ENCODE measurements at places on chromosomes 16 and 17. TPM values are rescaled to one million over a fixed set of nuclear protein-coding genes. Genes with fewer than 3 reads are reported as not detected.

DNA sequence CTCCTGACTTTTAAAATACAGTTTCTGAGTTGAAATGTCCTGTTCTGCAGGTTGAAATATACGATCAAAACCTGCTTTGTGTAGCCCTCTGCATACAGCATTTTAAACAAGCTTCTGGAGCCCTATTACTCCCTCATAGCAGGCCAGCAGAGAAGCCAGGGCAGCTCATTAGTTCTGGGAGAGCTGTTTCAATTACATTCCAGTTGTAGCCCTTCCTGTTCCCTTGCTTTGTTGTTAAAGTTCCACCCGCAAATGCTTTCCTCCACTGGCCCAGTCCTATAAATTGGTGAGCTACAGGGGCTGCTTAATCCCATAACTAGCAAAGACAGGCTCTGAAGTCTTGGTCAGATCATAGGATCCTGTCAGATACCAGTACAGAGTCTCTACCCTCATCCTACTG lies 162.5 kb downstream of the SLC39A11 start:
- DNase-seq, result no peak

DNA sequence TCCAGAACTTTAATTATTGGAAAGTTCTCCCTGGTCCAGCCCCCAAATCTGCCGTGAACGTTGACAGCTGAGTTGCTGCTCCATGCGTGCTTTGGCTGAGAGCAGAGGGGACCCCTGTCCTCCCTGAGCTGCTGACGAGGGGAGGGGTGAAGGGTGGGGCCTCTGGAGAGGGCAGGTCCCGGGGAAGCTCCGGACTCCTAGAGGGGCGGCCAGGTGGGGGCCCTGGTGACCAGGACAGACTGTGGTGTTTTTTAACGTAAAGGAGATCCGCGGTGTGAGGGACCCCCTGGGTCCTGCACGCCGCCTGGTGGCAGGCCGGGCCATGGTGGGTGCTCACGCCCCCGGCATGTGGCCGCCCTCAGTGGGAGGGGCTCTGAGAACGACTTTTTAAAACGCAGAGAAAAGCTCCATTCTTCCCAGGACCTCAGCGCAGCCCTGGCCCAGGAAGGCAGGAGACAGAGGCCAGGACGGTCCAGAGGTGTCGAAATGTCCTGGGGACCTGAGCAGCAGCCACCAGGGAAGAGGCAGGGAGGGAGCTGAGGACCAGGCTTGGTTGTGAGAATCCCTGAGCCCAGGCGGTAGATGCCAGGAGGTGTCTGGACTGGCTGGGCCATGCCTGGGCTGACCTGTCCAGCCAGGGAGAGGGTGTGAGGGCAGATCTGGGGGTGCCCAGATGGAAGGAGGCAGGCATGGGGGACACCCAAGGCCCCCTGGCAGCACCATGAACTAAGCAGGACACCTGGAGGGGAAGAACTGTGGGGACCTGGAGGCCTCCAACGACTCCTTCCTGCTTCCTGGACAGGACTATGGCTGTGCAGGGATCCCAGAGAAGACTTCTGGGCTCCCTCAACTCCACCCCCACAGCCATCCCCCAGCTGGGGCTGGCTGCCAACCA lies at the start of gene MC1R:
Gene MC1R, plus strand, starts transcription at position 410 of the 895 bp plus-strand sequence. Its CDS starts 397 bp downstream, at position 807.
- no peak for DNase-seq

MEFV gene
- 0.47 TPM for polyA plus RNA-seq

NSRP1 gene
- 33.4 TPM for polyA plus RNA-seq

NOTUM gene
- 29.6 TPM for polyA plus RNA-seq

DNA sequence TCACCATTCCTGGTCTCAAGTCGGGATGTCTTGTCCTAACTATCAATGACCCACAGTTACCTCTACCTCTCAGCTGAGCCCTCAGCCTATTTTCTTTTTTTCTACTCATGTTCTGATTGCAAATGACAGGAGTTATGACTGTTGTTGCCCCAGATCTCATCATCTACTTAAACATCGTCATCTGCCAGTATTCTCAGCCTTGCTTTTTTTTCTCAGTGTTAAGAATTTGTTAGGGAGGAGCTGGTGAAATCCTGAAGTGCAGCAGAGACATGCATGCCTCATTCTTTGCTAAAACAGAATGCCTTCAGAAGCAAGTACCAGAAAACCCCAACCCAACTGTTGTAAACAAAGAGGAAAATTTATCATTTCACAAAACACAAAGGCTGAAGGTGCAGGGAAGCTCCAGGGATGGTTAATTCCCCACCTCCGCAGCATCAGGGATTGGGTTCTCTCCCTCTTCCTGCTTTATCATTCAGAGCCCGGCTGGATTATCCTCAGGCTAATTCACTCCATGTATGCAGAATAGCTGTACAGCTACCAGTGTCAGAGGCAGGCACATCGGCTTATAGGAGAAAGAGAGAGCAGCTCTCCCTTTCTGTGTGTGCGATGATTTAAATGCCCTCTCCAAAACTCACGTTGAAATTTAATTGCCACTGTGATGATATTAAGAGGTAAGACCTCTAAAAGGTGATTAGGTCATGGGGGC lies 540.8 kb upstream of the HSBP1 start:
- no peak for DNase-seq

DNA sequence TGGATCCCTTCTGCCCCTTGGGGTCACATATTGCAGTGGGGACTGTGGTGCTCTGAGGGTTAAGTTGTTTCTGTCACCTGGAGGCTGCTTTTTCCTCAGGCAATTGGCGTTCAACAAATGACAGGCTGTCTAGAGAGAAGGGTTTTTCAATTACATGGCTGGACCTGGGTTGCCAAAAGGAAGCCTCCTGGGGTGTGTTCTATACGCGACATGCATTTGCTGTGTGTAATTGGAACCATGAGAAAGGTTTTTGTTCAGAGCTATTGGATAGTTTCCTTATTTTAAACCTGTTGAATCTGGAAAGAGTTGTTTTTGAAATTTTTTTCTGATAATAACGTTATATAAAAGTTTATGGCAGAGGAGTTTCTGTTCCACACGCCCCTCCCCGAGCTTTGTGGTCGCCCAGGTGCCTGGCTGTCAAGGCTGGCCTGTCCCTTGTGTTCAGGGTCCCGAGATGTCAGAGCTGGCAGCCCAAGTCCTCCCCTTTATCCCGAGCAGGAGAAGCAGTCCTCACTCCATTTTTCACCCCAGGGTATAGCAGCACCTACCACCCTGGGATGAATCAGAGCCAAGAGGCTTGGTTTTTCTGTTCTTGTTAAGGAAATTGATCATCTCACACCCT lies 26.1 kb upstream of the ZNF750 start:
- DNase-seq, result no peak

DNA sequence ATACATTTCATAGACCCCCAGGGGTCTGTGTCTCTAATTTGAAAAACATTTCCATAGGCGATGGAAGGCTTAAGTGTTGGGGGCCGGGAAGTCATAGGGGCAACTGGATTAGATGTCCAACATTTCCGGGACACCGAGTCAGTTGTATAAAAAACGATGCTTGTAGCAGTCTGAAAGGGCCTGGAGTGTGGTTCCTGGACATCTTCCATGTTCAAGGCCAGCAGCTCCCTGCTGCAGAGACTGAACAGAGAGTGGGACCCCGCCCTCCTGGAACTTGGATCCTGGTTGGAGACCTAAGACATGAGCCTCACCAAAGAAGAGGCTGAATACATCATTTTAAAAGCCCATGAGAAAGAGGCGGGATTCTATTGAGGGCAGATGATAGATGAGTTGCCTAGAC lies 82.0 kb upstream of the ZNF423 start:
- no peak for DNase-seq

GRAPL gene
- 6.1 TPM for polyA plus RNA-seq

CMTM2 gene
- polyA plus RNA-seq, result 0.62 TPM

- DNase-seq, result no peak
These were observed 4.1 kb upstream of the PITPNA start for GRCh38 chr17:1566505-1567199.

DNA sequence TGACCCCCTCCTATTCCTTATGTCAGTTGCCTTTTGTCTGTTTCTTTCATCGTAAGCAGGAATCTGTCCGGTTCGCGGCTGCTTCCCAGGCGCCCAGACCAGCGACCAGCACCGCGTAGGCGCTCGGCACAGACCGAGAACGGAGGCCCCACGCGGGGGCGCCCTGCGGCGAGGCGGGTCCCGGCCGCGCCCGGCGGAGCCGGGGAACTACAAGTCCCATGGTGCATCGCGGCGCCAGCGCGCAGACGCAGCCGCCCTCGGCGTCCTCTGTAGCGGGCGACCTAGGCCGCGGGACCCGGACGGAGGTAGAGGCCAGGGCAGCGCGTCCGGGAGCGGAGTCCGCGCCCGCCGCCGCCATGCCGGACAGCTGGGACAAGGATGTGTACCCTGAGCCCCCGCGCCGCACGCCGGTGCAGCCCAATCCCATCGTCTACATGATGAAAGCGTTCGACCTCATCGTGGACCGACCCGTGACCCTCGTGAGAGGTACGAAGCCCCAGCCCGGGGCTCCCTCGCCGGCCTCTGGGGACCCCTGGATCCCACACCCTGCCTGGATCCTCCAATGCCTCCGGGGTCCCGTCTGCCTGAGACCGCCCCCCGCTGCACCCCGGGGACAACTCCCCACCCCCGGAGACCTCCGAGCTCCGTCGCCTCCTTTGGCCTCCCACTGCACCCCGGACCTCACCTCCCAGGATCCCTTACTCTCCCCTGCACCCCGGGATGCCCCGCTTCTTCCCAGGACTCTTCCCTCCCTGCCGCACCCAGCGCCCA lies at the start of gene NDUFB10:
Gene NDUFB10, plus strand, starts transcription at position 270 of the 771 bp plus-strand sequence. Its CDS starts 87 bp downstream, at position 357.
- DNase-seq, result peak; percentile 90

- no peak for DNase-seq
These were observed 5.8 kb upstream of the MED13 start for GRCh38 chr17:62070900-62071299.

CDK5R1 gene
- 3.0 TPM for polyA plus RNA-seq

DNA sequence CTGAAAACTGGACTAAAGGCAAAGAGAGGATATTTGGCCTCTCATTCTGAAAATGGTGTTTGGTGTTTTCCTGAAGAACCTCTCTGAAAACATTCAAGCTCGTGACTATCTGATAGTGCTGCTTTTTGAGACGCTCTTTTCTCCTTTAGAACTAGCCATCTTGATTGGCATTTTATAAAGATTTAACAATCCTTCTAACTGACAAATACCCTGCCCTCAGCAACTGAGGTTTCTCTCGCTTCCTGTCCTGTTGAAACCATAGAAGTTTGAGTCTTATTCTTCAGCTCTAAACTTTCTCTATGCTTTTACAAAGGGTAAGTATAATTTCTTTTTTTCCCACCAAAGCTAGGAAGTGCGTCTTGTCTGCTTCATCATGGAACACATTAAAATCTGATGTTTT lies 13.3 kb downstream of the CNEP1R1 start:
- DNase-seq, result no peak

GRCh38 chr17:80990921-80991644 lies 558 bp upstream of the CHMP6 start:
- no peak for DNase-seq

CHD9NB gene
- 7.9 TPM for polyA plus RNA-seq

DNA sequence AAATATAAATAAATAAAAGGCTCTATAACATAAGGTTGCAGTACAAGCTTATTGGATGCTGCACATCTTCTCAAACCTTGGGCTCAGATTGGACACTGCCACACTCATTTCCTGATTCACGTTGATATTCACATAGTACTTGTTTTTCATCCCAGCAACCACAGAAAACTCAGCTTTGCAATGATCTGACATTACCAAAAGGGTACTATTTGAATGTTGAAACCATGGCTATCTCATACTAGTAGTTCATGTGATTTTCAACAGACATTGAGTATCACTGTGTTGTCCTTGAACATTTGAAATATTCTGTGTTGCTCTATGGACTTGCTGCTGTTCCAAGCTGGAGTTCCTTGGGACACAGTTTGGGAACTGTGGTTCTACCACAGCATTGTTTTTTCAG lies 14.0 kb upstream of the DDX52 start:
- no peak for DNase-seq

DNA sequence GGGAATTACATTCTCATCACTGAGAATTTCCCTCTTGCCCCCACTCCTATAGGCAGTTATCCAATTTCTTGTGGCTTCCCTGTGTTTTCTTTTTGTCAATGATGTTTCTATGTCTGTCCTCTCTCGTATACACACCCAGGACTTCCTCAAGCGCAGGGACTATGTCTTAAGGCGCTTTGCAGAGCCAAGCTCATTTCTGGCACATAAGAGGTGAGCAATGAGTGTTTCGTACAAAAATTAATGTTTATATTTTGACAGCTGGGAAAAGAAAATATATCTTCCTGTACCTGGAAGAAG lies 947 bp downstream of the DDX42 start:
- no peak for DNase-seq

- no peak for DNase-seq
These were observed 15.2 kb upstream of the C17orf78 start for GRCh38 chr17:37360632-37361031.

DNA sequence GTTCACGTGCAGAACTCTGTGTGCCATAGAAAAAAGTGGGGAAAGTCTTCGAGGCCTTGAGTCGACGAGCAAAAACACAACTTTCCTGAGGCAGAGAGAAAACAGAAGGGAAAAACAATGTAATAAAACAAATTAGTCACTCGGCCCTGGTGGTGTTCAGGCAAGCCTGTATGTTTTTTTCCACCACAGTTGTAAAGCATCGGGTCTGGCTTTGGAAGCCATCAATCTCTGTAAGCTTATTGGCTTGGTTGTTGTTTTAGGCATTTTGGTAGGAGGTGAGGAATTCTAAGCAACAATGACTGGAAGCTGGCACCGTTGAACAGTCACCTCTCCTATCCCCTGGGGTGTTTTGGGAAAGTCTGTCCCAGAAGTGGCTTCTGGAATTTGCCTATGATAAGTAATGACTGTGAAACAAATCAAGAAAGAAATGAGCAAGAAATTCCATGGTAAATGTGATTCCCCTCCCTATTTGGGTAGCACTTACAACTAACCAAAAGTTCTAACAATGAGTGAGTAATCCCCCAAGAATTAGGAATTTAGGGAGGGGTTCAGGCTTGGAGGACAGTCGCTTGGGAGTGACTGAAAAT lies 2.8 kb downstream of the CDH13 start:
- DNase-seq, result no peak

- no peak for DNase-seq
These were observed 73.2 kb downstream of the RTN4RL1 start for GRCh38 chr17:1951920-1952319.

SPEM1 gene
- polyA plus RNA-seq, result not detected

GRCh38 chr17:11506635-11507034 lies 91.6 kb upstream of the DNAH9 start:
- peak; percentile 36 for DNase-seq

DNA sequence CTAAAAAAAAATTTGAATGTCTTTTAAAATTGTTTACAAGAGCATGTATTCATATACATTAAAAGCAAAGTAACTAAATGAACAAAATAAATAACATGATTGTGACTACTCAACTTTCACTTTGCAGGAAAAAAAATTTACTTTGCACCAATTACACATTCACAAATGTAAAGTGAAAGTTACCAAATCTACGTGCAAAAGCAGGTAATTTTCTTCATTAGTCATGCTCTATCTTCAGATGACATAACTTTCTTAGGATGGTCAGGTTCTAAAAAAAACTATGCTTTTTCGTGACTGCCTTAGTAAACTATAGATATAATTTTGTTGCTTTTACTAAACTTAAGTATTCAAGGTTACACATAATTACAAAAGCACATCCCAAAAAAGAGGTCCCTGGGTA lies 17.0 kb upstream of the ABCA10 start:
- no peak for DNase-seq

DNA sequence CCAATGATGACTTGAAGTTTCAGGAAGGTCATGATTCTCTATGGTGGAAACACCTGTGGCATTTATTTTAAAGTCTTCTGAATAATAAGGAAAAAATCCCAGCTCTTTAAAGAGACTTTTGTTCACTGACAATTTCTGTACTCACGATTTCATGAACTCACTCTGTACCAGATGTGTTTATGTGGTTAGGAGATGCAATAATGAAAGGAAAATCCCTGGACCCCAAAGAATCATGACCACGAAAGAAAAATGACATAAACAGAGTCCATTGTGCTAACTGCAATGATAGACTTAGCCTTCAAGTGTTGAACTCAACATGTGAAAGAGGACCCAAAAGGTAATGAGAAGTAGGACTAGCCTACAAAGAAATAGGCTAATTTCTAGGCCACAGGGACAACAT lies 947.5 kb downstream of the CDH11 start:
- DNase-seq, result no peak

Measured in right lung (tissue), 10 donors.